ENCODE measurements at places on chromosomes 6 and 20.

GRCh38 chr20:50592282-50593004, 82.3 kb downstream of the PTPN1 start:
- no peak for DNase-seq

GRCh38 chr6:145891565-145891964, 72.6 kb downstream of the SHPRH start:
- no peak for DNase-seq

GRCh38 chr6:77074037-77074713, 389.1 kb downstream of the HTR1B start:
- DNase-seq: no peak

DNA sequence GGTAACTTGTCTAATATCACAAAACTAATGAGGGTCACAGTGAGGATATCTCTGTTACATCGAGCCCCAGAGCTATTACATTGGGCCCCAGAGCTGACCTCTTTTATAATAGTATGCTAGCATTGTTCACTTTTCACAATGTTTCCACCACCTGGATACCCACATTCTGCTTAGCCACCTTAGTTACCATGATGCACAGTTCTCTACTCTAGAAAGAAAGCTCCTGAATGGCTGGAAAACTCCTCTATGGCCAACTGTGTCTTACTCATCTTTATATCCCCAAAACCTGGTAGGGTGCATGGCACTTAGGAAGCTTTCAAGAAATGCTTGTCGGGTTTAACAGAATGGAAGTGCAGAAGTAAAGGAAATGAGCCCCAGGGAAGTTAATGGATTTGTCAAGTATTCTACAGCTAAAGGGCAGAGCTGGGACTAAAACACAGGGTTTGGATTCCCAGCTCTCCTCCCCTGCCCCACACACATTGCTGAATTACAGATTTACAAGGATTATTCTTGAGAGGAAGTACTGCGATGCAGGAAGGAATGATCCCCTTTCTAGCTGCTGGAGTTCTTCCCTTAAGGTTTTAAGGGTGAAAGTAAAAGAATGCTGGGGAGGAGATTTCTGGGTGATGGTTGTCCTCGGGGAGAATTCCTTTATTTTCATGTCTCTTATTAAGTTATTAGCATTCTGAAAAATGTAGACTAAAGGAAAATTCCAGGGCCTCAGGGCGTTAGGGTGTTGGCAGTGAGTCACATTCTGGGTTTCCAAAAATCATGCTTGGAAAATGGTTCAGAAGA, 16.1 kb upstream of the HINT3 start:
- no peak for DNase-seq

DNA sequence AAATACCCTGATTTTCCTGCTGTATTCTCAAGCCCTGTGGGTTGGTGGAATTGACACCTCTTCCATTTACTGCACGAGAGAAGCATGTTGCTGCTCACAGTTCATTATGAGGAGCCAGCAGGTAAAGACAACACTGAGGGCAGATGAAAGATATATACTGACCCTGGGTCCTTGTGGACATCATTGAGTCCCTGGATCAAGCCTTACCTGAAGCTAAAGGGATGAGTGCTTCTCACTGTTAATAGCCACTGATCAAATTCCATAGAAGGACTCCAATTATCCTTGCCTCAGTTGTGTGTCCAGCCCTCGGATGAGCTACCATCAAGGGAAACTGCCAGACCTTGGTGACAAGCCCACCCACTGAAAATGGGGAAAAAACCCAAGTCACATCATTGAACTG, 7.7 kb upstream of the SIGLEC1 start:
- DNase-seq: no peak

- DNase-seq: peak; percentile 67
These were observed at the start of gene METTL24 for GRCh38 chr6:110357664-110358552. Gene METTL24 (minus strand): TSS chr6:110358349. CDS start chr6:110358272, 77 bp downstream.

- peak; percentile 74 for DNase-seq
These were observed 16.7 kb downstream of the HMGN4 start for GRCh38 chr6:26554697-26555504.

- DNase-seq: no peak
These were observed 163.3 kb upstream of the SNX9 start for GRCh38 chr6:157659536-157660271.

DNA sequence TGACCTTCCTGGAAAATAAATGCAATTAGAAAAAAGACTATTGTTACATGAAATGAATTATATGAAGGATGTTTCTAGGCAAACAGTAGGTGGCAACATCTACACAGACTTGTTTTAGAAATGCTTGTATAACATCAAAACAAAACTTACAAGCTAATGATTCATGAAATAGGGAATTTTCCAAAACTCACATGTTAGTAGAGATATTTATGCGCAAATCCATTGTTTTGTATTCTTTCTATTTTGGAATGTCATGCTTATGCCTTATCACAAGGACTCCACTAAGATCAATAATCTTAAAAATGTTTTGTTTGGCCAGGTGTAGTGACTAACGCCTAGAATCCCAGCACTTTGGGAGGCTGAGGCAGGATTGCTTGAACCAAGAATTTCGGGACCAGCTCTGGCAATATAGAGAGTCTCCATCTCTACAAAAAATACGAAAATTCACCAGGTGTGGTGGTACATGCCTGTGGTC, 32.3 kb upstream of the LGSN start:
- DNase-seq: no peak

GRCh38 chr6:40887792-40888340, 151.2 kb downstream of the UNC5CL start:
- DNase-seq: no peak

DNA sequence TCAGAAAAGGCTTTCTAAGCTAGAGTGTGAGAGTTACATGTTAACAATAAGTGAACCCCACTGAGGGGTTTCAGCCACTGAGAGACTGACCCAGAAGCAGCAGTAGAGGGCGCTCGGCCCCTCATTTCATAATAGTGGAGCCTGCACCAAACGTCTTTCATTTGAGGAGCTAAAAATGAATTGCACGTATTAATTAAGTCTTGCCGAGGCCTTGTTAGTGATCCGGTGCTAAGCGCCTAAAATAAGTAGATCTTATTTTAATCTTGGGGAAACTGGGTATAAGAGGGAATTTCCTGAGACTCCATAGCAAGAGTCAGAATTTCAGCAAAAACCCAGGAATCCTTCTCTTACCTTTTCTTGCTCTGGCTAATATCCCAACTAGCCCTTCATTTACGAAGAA, 209.7 kb downstream of the FARS2 start:
- peak; percentile 82 for DNase-seq

DNA sequence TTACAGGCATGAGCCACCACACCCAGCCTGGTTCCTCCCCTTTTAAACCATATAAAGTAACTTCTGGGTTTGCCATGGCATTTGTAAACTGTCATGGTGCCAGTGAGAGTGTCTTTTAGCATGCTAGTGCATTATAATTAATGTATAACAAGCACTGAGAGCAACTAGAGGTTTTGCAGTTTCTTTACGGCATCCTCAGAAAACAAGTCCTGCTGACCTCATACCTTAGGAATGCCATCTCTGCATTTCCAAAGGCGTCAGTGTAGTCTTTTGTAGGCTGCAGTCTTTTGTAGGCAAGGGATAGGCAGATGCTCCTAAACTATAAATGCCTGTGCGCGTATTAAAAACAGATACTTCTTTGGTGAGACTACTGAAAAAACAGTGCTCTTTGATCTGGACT, 75.0 kb upstream of the EZR start:
- DNase-seq: peak; percentile 36

DNA sequence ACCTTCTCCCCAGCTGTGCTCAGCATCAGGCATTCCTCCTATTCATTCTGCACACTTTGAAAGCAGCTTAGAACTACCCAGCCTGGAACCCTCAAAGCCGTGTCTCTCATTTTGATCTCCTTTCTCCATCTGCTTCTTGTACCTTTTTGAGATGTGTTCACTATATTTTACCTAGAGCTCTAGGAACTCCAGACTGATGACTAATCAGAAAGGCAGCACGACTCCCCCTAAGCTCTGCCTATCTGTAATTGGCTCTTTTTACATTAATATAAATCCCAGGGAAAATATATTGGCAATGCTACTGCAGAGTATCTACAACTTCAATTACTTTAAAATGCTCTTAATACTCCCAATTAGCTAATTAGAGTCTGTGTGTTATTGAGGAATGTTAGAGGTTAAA, 671.5 kb downstream of the CBLN4 start:
- no peak for DNase-seq

- DNase-seq: no peak
These were observed 12.3 kb downstream of the NHLRC1 start for GRCh38 chr6:18110162-18110561.

DNA sequence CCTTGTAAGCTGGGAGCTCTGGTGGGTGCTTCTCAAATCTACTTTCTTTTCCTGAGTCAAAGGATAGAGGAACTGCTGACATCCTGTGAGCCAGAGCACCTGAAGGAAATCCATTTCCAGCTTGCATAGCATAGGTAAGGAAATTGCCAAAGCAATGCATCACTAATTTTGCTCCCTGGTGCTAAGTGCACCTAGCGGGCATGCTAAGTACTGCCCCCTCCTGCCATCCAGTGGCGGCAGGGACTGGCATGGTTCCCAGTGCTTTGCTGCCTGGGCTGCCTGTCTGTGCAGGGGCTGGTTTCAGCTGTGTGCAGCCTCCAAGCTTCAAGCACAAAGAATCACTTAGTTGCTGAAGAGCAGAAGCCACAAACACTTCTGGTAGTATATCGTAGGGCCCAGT, 63.9 kb downstream of the FARS2 start:
- no peak for DNase-seq

DNA sequence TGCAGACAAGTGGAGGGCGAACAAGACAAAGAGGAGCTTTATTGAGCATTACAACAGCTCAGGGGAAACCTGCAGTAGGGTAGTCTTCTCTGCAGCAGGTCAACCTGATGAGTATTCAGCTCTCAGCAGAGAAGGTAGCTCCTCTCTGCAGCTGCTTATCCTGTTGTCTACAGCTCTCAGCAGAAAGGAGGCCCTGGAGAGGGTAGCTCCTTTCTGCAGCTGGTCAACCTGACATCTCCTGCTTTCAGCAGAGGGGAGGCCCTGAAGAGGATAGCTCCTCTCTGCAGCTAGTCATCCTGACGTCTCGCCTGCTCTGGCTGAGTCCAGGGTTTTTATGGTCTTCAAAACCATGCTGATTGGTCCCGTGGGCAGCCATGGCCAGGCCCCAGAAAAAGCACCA, 113.6 kb downstream of the CD24 start:
- no peak for DNase-seq

- DNase-seq: no peak
These were observed 86.0 kb downstream of the AFG1L start for GRCh38 chr6:108380876-108381275.

DNA sequence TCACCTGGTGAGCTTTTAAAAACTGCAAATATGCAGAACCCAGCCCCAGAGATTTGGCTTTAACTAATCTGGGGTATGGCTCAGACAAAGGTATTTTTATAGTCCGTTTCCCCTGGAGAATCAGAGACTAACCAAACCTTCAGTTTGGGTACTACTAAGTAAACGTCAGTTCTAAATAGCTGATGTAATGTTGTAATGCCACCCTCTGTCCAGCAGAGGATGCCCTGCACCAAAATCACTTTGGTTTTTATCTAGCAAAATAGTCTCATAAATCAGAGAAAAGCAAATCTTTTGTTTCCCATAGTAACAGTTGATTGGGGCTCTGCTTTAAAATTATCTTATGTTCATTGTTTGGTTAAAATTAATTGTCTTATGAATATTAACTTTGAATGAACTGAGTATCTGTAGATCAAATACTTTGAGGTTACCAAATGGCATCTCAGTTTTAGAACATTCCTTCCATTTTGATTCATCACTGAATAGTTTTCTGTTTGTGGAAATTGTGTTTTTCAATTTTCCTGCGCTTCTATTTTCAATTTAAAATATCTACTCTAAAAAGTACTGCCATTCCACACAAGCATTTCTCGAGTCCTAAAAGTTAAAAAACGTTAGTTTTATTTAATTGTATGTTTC, 278.3 kb upstream of the PLCB4 start:
- peak; percentile 30 for DNase-seq

DNA sequence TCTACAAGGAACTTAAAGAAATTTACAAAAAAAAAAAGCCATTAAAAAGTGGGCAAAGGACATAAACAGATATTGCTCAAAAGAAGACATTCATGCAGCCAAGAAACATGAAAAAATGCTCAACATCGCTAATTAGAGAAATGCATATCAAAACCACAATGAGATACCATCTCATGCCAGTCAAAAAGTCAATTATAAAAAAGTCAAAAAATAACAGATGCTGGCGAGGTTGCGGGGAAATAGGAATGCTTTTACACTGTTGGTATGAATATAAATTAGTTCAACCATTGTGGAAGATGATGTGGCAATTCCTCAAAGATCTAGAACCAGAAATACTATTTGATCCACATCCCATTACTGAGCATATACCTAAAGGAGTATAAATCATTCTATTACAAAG, 411.9 kb upstream of the MARCKS start:
- no peak for DNase-seq

DNA sequence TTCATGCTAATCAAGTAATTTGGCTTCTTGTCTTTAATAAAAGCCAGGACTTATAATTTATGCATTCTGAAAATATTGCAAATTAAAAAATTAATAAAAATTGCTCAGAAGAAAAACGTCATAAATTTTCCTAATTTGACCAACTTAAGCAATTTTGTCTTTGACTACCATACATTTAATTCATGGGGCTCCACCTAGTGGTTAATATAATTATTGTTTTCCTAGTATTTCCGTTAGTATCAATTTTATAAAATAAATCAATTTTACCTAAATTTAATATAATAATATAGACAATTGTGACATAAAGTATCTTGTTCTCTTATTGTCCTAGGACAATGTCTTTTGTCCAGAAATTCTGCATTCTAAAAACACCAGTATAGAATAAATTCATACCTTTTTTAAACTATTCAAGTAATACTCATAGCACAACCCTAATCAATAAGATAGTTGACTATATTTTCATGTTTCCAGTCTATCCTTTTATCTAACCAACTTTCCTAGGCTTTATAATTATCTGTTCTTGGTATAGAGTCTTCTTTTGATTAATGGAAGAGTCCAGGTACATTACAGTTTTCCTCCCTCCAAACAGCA, 319.9 kb downstream of the TRDN start:
- no peak for DNase-seq

DNA sequence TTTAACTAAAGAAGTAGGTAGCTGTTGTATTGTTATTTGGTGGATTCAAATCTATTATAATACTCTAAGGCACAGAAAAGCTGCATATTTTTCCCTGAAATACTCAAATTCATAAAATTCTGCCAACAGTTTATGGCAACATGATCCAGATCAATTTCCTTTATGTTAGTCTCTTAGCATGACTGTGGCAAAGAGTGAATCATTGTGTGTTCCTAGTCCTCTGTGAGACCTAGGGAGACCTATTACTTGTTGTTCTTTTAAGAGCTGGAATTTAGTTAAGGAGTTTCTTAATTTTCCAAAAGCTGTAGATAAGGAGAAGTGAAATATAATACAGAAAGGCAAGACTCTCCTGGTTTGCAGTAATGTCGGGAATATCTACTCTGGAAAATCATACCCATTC, 149.6 kb downstream of the RIMS1 start:
- DNase-seq: no peak

- no peak for DNase-seq
These were observed 7.0 kb downstream of the TMEM244 start for GRCh38 chr6:129853996-129854711.

DNA sequence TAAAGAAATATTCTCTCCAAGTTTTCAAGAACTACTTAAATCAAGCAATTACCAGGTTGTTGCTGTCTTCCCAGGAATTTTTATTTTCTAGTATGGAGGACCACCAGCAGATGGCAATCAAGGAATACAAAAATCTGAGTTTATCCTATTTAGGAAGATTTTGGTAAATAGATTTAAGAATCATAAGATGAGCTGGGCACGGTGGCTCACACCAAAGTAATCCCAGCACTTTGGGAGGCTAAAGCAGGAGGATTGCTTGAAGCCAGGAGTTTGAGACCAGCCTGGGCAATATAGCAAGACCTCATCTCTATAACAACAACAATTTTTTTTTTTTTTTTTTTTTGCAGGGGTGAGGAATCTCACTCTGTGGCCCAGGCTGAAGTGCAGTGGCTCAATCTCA, 19.3 kb upstream of the SEC63 start:
- peak; percentile 47 for DNase-seq
